Activated naive CD4-positive, alpha-beta T cell (primary cell): ENCODE measurements at places on chromosomes 1 and 21.

DNA sequence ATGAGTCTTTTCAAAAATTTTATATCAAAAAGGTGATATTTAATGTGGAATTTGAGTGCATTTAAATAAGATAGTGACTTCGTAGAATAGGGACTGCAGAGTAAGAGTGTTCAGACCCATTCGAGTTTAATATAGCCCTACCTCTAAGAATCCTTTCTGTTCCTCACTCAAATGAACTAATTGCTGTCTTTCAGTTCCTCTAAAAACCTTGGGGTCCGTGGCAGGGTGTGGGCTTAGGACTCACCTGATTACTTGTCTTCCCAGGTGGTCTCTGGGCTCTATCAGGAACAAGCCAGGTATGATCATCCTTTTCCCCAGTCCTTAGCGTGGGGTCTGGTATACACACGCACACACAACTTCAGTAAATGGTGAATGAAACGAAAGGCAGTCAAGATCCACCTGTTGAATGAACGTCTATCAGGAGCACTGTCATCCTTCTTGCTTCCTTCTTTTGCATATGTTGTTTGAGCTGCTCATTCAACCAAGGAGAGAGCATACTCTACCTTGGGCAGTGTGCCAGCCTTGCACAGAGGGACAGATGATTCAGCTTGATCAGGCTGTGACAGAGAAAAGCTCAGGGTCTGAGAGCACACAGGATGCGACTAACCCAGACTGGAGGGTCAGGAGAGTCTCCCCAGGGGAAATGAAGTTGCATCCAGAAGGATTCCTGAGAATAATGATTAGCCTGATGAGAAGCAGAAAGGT lies 1.2 kb upstream of the RNF11 start:
- DNase-seq: peak; percentile 28

DNA sequence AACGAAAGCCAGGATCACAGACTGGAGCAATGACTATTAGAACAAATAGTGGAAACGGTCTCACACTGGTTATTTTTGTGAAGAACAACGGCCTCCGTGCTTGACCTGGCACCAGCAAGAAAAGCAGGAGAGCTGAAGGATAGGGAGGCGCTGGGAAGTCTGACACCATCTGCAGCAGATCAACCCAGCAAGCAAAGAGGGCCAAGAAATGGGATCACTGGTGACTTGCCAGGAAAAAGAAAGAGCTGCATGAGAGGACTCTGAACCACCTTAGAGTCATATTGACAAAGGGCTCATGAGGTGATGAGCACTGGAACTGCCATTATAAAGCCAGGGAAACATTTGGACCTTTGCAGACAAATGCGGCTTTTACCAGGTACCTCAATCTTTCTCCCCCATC lies 25.0 kb downstream of the MTOR start:
- DNase-seq: no peak

GRCh38 chr21:33801424-33802405 lies 113.9 kb downstream of the ATP5PO start:
- DNase-seq: no peak

- no peak for DNase-seq
Observed at GRCh38 chr1:116956378-116956777, 45.2 kb upstream of the CD101 start.

GRCh38 chr1:67880056-67880601 lies 46.9 kb upstream of the GNG12 start:
- no peak for DNase-seq
